ENCODE measurements at places on chromosomes 2 and 18.

- DNase-seq = no peak
Observed at GRCh38 chr2:237563816-237564215, 2.6 kb upstream of the PRLH start.

DNA sequence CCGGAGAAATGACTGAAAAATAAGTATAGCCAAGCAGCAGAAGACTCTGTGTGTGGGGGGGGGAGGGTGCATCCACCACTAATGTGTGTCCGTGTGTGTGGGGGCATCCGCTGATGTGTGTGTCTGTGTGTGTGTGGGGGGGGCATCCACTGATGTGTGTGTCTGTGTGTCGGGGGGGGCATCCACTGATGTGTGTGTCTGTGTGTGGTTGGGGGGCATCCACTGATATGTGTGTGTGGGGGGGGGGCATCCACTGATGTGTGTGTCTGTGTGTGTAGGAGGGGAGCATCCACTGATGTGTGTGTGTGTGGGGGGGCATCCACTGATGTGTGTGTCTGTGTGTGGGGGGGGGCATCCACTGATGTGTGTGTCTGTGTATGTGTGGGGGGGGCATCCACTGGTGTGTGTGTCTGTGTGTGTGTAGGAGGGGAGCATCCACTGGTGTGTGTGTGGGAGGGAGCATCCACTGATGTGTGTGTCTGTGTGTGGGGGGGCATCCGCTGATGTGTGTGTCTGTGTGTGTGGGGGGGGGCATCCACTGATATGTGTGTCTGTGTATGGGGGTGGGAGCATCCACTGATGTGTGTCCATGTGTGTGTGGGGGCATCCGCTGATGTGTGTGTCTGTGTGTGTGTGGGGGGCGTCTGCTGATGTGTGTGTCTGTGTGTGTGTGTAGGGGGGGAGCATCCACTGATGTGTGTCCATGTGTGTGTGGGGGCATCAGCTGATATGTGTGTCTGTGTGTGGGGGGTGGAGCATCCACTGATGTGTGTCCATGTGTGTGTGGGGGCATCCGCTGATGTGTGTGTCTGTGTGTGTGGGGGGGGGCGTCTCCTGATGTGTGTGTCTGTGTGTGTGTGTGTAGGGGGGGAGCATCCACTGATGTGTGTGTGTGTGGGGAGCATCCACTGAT lies 125.0 kb downstream of the NFATC1 start:
- peak; percentile 58 for DNase-seq

DNA sequence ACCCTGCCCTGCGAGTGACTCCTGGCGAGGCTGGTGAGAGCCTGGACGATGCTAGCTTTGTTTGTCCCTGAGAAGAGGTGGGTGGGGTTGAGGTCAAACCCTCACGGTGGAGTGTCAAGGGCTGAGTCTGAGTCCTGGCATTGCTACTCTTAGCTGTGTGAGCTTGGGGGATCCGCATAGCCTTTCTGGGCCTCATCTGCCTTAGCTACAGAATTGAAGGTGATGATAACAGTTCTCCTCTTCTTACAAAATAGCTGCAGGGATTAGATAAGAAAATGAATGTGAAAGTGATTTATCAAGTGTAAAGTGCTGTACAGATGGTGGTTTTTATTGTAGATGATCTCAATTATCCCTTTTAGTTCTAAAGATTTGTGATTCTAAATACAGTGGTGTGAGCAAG lies 144.6 kb downstream of the LPIN1 start:
- no peak for DNase-seq

DNA sequence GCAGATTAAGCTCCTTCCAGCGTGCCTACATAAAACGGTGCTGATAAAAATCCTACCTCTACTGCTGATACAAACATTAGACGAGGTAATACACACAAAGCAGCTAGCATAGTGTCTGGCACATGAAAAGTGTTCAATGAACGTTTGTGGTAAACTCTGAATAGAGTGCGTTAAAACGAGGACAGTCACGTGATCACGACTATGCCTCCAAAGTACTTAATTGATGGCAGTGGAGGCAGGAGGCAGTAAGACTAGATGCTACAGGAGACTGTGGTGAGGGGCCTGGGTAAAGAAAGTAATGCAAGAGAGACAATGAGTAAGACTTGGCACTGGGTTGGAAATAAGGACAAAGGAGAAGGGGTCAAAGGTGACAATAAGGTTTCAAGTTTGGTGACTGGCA lies 32.1 kb upstream of the LHCGR start:
- no peak for DNase-seq

DNA sequence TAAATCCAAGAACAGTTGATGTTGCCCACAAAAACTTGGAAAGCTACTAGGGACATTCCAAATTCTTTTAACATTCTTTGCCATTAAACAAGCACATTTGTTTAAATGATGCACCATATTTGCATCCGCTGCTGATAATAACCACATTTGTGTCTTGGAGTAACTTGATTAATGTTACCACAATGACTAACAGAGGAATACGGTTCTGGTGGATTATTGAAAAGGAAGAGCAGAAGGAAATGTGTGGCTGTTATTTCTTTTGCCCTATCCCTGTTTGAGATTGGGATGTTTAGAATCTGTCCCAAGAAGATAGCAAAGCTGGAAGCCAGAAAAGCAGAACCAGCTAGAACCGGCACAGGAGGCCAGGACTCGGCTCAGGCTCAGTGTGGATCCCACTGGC lies 39.2 kb upstream of the RASGRP3 start:
- DNase-seq = no peak

- no peak for DNase-seq
Observed at GRCh38 chr2:47488870-47489584, 86.1 kb downstream of the MSH2 start.

GRCh38 chr2:189370719-189371118 lies 70.6 kb upstream of the WDR75 start:
- no peak for DNase-seq

- no peak for DNase-seq
Observed at GRCh38 chr2:168212167-168212566, 35.2 kb downstream of the STK39 start.
